ENCODE measurements at places on chromosomes 16 and 17. TPM values are rescaled to one million over a fixed set of nuclear protein-coding genes. Genes with fewer than 3 reads are reported as not detected.

The SERPINF2 gene
- total RNA-seq: not detected

The GNGT2 gene
- not detected for total RNA-seq

The C17orf50 gene
- total RNA-seq: not detected

The WFDC1 gene
- not detected for total RNA-seq

The DPEP3 gene
- total RNA-seq: 0.19 TPM

The CD300LG gene
- not detected for total RNA-seq

The ITGB4 gene
- not detected for total RNA-seq

The LLGL2 gene
- total RNA-seq: 16.6 TPM

GRCh38 chr16:31636433-31636832 lies 108.7 kb downstream of the AHSP start:
- no peaks in the 10 kb centered on the region for H3K36me3 ChIP-seq
- H3K27me3 ChIP-seq: no peaks in the 10 kb centered on the region
- no peaks in the 10 kb centered on the region for H3K4me1 ChIP-seq
- H3K27ac ChIP-seq: no peak overlapping the region
- H3K4me3 ChIP-seq: no peak overlapping the region

DNA sequence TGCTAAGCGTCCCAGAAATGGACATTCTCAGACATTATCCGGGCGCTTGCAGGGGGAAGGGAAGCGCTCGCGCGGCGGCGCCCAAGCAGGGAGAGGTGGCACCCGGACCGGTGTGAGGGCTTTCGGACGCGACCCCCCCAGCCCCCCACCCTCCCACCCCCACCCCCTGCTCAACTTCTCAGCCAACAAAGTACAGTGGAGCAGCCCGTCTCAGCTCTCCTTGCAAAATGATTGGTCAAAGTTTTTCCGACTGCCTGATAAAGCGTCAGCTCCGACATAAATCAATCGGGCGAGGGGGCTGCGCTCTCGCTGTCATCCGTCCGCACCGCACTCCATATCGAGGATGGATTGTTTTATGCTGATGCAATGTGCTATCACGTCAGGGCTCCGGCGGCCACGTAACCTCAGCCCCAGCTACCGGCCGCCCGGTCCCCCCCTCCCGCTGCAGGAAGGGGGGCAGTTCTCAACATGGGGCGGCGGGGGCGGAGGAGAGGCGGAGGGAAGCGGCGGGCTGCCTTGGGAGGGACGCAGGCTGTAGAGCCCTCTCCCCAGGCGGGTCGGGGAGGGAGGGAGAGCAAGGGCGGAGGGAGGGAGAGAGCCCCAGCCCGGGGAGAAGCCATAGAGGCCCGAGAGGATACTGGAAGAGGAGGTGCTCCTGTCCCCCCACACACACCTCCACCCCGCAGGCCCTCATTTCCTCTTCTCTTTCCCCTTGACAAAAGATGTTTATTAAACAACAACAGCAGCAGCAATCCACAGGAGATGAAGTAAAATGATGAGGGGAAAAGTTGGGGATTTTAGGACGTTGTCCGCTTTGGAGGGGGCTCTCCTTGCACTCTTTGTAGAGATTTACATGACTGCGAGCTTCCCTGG lies at the start of gene HOXB9:
HOXB9 (minus strand) TSS at position 114 of the 873 bp plus-strand sequence; CDS start at position 25, 89 bp downstream.
- peaks cover 9% of the 10 kb centered on the region for H3K4me1 ChIP-seq
- no peak within 1 kb of the TSS for H3K27ac ChIP-seq
- H3K36me3 ChIP-seq: no peaks in the 10 kb centered on the region

GRCh38 chr17:30482555-30482954 lies 5.3 kb downstream of the GOSR1 start:
- H3K27ac ChIP-seq: no peak overlapping the region
- no peak for DNase-seq
- no peak overlapping the region for H3K4me3 ChIP-seq
- H3K36me3 ChIP-seq: peaks cover 46% of the 10 kb centered on the region

DNA sequence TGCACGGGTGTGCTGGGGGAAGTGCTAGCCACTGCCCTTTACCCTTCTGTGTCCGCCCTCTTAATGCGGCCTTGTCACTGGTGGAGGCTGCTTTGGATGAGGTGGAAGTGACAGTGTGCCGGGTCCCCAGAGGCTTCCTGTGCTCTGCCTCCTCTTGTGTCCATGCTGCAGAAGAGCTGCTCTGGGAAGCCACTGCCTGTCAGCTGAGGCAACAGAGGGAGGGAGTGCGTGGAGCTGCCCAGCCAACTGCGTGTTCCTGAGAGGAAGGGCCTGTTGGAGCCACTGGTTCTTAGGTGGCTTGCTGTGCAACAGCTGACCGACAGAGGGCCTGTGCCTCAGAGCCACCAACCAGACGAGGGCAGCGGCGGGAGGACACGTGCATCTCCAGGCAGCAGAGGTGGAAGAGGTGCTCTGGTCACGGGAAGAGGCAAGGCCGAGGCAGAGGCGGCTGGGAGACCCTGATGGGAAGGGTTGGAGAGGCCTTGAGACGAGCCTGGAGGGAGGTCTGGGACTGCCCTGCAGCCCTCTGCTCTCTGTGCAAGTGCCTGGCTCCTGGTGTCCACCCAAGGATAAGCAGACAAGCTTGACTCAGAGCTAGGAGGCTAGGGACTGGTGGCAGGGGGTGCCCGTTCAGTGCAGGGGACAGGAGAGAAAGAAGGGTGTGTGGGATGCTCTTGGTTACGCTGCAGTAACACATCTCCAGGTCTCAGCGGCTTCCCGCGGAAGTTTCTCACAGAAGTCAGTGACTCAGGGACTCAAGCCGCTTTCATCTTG lies 25.4 kb downstream of the B9D1 start:
- H3K4me3 ChIP-seq: no peak overlapping the region
- DNase-seq: peak; percentile 47
- no peak overlapping the region for H3K27ac ChIP-seq
- peaks cover 6% of the 10 kb centered on the region for H3K4me1 ChIP-seq
- H3K27me3 ChIP-seq: no peaks in the 10 kb centered on the region

GRCh38 chr17:13996748-13997147 lies 72.6 kb upstream of the COX10 start:
- H3K4me3 ChIP-seq: no peak overlapping the region
- H3K27me3 ChIP-seq: no peaks in the 10 kb centered on the region
- H3K4me1 ChIP-seq: peaks cover 8% of the 10 kb centered on the region
- no peak for DNase-seq
- no peaks in the 10 kb centered on the region for H3K36me3 ChIP-seq

DNA sequence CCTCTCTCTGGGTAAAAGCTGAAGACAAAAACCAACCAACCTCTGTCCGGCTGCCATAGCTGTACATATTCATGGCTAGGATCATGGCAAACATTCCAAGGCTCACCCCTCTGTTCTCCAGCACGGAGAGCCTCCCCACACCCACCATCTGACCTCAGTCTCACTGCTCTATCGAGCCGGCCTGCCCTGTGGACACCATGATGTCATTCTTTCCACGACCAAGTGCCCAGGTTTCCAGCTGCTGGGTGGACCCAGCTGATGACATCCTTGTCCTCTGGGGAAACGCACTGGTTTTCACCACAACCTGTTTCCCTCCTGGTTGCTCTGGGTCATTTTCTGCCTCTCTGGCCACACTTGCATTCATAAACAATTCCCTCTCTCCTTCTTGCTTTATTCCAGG lies 67.7 kb downstream of the NDEL1 start:
- H3K27ac ChIP-seq: no peak overlapping the region
- H3K4me1 ChIP-seq: no peaks in the 10 kb centered on the region
- H3K4me3 ChIP-seq: no peak overlapping the region
- H3K36me3 ChIP-seq: peaks cover 17% of the 10 kb centered on the region

DNA sequence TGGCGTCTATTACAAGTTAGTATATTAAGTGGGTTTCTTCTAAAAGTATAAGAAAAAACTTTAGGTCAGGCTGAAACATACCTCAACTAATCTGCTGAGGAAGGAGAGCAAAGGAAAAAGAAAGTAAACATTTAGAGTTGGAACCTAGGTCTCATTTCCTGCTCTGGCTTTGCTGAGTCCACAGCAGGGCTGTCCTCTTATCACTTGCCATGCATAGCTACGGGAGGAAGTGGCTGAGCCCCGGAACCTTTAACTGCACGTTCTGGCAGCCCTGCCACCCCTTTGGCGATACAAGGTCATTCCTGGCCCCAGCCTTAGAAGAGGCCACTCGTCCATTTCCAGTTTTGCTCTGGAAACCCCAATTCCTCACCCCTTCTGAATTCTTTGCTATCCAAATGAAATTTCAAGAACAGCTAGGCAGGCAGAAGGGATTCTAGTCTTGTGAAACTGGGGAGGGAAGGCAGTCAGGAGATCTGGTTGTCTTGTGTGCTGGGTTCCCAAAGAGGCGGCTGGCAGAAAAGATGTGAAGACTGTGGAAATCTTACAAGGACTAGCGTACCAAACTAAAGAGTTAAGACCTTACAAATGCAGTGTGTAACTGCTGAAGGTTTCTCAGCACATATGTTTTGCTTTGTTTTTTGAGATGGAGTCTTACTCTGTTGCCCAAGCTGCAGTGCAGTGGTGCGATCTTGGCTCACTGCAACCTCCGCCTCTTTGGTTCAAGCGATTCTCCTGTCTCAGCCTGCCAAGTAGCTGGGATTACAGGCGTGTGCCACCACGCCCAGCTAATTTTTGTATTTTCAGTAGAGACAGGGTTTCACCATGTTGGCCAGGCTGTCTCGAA lies 19.1 kb downstream of the WIPI1 start:
- no peaks in the 10 kb centered on the region for H3K27me3 ChIP-seq
- H3K27ac ChIP-seq: no peak overlapping the region
- H3K4me3 ChIP-seq: no peak overlapping the region
- H3K4me1 ChIP-seq: no peaks in the 10 kb centered on the region

GRCh38 chr17:77875881-77876509 lies 82.5 kb upstream of the TNRC6C start:
- DNase-seq: no peak
- peaks cover 15% of the 10 kb centered on the region for H3K4me1 ChIP-seq
- H3K36me3 ChIP-seq: no peaks in the 10 kb centered on the region
- no peak overlapping the region for H3K27ac ChIP-seq
- H3K4me3 ChIP-seq: no peak overlapping the region

- no peak for DNase-seq
- no peaks in the 10 kb centered on the region for H3K36me3 ChIP-seq
- no peak overlapping the region for H3K27ac ChIP-seq
- peaks cover 11% of the 10 kb centered on the region for H3K27me3 ChIP-seq
Measured at GRCh38 chr17:40060887-40061608, 1.7 kb upstream of the THRA start.

DNA sequence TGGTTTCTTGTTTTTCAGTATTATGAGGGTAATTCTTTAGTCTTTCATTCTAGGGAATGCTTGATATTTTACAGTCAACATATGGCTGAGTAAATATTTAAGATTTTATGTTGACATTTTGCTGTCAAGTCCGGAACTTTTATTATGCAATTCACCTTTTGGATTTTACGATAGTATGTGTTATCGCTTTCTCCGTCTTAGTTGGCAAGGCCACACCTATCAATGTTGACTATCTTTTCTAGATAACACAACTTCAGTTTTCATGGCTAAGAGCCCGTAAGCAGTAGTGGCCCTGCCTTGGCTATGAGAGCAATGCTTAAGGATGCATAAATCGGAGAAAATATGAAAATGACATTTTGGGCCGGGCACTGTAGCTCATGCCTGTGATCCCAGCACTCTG lies 39.5 kb upstream of the CDH13 start:
- H3K4me1 ChIP-seq: no peaks in the 10 kb centered on the region
- H3K36me3 ChIP-seq: no peaks in the 10 kb centered on the region
- H3K4me3 ChIP-seq: no peak overlapping the region
- no peak overlapping the region for H3K27ac ChIP-seq

- H3K36me3 ChIP-seq: no peaks in the 10 kb centered on the region
- peak; percentile 39 for DNase-seq
- no peak overlapping the region for H3K4me3 ChIP-seq
- H3K27me3 ChIP-seq: no peaks in the 10 kb centered on the region
- H3K4me1 ChIP-seq: peaks cover 36% of the 10 kb centered on the region
Measured at GRCh38 chr17:77834170-77835115, 124.1 kb upstream of the TNRC6C start.

DNA sequence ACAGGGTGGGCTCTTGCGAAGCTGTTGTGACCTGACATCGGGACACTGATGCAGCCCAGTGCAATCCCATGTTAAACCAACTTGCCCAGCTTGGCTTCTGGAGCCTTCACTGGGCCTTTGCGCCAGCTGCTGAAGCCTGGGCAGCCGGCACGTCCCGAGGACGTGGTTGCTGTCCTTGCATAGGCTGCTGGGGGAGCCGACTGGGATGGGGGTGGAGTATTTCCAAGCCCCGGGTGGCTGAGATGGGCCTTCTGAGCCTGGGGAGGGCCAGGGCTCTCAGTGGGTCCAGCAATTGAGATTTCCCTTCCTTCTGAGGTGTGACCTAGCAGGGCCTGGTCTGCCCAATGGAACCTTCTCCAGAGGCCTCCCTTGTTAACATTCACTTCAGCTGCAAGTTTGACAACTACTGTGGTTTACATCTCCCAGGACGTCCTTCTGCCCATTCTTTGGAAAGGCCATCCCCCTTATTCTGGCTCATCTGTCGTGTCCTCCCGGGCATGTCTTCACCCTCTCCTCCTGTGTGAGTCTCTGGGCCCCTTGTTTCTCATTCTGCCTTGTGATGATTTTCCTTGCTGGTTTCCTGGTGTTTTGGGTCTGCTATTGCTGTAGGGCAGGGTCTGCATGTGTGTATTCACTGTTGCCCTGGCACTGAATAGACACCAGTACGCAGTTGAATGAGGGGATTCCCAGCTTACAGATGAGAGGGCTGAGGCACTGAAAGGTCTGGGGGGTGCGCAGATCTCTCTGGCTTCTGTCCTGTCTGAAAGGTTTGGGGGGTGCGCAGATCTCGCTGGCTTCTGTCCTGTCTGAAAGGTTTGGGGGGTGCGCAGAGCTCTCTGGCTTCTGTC lies 34.4 kb downstream of the HAPSTR1 start:
- no peaks in the 10 kb centered on the region for H3K4me1 ChIP-seq
- no peak for DNase-seq
- no peak overlapping the region for H3K4me3 ChIP-seq
- H3K36me3 ChIP-seq: peaks cover 4% of the 10 kb centered on the region

DNA sequence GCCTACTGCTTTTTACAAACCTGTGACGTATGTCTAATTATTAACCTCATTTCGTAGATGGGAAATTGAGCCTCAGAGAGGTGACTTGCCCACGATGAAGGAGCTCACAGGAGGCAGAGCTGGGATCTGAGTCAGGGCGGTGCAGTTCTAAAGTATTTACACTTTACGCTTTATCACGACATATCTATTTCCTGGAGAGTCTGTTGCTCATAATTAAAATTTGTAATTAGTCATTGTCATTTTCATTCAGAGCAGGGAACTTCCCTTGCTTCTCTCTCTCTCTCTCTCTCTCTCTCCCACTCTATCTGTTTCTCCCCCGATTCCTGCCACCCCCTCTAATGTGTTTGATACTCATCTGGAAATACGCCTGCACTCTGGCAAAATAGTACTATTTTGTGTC lies 5.9 kb downstream of the SLC5A11 start:
- no peaks in the 10 kb centered on the region for H3K4me1 ChIP-seq
- no peak overlapping the region for H3K27ac ChIP-seq
- no peaks in the 10 kb centered on the region for H3K27me3 ChIP-seq
- no peak for DNase-seq

- no peak overlapping the region for H3K27ac ChIP-seq
- H3K4me1 ChIP-seq: no peaks in the 10 kb centered on the region
- no peak for DNase-seq
- H3K36me3 ChIP-seq: no peaks in the 10 kb centered on the region
Measured at GRCh38 chr17:37823996-37824395, 79.1 kb upstream of the HNF1B start.

GRCh38 chr17:15438491-15439105 lies 28.8 kb downstream of the CDRT4 start:
- H3K4me3 ChIP-seq: no peak overlapping the region
- H3K27me3 ChIP-seq: no peaks in the 10 kb centered on the region
- no peak overlapping the region for H3K27ac ChIP-seq
- no peak for DNase-seq

Measured in neural progenitor cell (in vitro differentiated cells).